Ammon's horn (tissue), 1 donor: ENCODE measurements at places on chromosomes 2 and 18.
A peak's percentile ranks its signal among the peaks of the same experiment; 100 is the strongest.

DNA sequence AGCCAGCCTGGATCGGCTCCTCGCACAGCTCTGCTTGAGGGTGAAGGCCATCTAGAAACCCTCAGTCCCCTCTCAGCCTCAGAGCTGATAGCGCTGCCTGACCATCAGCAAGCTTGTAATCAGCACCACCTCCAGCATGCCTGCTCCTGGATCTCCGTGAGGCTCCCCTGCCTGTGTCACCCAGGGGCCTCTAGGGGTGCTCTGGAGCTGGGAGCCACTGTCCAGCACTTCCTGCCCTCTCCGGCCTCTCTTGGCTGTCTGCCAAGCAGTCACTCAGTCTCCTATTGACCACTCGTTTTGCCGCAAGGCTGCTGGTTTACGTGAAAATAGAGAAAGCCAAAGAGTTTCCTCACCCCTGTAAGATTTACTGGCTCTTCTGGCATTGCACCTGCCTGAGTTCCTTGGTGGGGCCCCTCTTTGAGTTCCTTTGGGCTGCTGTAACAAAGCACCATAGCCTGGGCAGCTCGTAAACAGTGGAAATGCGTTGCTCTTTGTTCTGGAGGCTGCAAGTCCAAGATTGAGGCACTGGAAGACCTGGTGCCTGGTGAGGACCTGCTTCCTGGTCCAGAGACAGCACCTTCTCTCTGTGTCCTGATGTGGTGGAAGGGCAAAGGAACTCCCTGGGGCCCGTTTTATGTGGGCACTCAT is 17.9 kb downstream of the CAPN10 start:
- DNase-seq: peak; percentile 91

GRCh38 chr2:62760555-62760954 is 55.0 kb downstream of the EHBP1 start:
- no peak for DNase-seq

GRCh38 chr2:47530105-47530760 is 127.3 kb downstream of the MSH2 start:
- DNase-seq: no peak

DNA sequence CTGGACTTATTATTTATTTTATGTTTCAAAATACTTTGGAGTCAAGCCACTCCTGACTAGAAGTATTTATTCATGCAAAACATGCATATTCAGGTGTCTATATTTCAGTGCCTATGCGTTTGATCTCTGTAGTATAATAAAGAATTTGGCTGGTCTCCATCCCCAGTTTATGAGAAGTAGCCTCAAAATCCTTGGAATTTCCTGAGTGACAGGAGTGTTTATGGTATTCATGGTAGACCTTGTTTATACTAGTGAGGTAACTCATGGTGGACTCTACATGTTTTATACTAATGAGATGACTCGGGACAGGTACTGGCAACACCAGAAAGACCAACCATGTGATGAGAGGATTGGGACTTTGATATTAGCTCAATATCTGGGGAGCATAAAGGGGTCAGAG is 43.9 kb upstream of the CSRNP3 start:
- DNase-seq: no peak

GRCh38 chr18:2030647-2031046 is 540.7 kb downstream of the METTL4 start:
- no peak for DNase-seq

- no peak for DNase-seq
Observed at GRCh38 chr18:13241083-13241892, 22.7 kb downstream of the LDLRAD4 start.

DNA sequence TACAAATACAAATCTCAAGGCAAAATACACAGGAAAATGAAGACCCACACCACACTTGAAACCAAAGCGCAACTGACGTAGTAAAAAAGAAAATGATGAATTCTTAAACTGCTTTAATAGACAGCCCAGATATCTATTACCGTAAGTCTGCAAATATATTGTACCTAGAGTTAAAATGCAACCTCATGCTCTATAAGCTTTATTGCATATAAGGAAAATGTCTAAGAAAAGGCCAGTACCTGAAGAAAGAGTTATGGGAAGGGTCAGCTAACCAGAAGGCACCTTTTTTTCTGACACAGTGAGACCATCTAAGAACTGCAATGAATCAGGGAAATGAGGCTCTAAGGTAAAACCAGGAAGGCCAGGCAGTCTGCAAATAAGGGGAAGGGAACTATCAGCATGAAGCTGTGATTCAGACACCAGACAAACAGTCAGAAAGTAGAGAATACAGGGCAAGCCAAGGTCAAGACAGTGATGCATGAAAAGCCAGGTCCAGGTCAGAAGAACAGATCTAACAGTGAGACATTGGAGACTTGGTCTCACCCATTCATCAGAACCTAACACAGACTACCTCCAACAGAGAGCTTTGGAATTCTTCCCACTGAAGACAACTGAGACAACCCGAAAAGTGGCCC is 46.9 kb downstream of the PDE11A start:
- DNase-seq: no peak

- DNase-seq: no peak
Observed at GRCh38 chr18:4144201-4144600, 310.9 kb downstream of the DLGAP1 start.

GRCh38 chr2:169034256-169034655 is 3.1 kb upstream of the ABCB11 start:
- no peak for DNase-seq

DNA sequence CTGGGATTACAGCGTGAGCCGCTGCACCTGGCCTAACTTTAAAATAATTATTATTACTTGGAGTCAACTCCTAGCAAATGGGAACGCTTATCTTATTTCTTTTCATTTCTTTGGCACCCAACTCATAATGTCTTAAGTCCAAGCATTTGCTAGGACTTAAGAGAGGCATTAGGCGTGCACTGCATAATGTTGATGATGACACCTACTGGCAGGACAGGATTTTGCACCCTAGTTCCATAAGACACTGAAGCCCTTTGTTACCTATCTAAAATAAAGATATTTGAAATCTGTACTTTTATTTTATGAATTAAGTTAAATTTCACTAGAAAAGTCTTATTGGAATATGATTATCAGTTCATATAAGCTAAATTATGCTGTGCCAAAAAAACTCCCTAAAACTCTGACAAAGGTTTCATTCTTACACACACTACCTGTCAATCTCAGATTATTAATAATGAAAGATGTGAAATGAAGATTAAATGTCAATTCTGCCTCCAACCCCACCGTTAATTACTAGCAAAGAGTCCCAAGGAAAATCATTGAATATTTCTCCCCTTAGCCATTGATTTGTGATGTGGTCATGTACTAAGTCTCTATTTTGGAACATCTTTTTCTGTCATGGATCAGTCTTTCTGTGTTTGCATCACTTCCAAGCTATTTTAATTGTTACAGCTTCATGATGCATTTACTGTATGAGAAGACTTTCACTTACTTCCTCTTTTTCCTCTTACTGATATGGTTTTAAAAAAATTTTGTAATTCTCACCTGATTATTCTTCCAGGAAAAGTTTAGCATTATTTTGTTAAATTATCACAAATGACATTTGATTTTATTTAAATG is 12.7 kb upstream of the CDH2 start:
- peak; percentile 38 for DNase-seq
